Hair follicular keratinocyte (primary cell): ENCODE measurements at places on chromosomes 1 and 21. TPM values are rescaled to one million over a fixed set of nuclear protein-coding genes. Genes with fewer than 3 reads are reported as not detected.

PADI4 gene
- not detected in 2 replicates for total RNA-seq

SPATA45 gene
- total RNA-seq = not detected in 2 replicates

LRIG2 gene
- total RNA-seq = 3.9 and 5.3 TPM in 2 replicates

CRYAA gene
- total RNA-seq = not detected in 2 replicates

PARK7 gene
- total RNA-seq = 287 and 365 TPM in 2 replicates

TCHH gene
- total RNA-seq = 0.04 TPM in 1 of 2 replicates, not detected in the other

TRIM17 gene
- total RNA-seq = 1.4 TPM in 1 of 2 replicates, not detected in the other

GJB4 gene
- total RNA-seq = 5.5 and 17.0 TPM in 2 replicates

RNF186 gene
- not detected in 2 replicates for total RNA-seq

TCHHL1 gene
- total RNA-seq = 0.08 TPM in 1 of 2 replicates, not detected in the other

FAM167B gene
- not detected in 2 replicates for total RNA-seq

MYBPH gene
- not detected in 2 replicates for total RNA-seq

B3GALNT2 gene
- total RNA-seq = 33.7 and 34.6 TPM in 2 replicates

KCNA3 gene
- total RNA-seq = not detected in 2 replicates

IL20 gene
- total RNA-seq = 5.0 and 13.7 TPM in 2 replicates

CELSR2 gene
- 7.8 and 16.9 TPM in 2 replicates for total RNA-seq

OR2M2 gene
- total RNA-seq = not detected in 2 replicates

NFASC gene
- 1.4 and 1.6 TPM in 2 replicates for total RNA-seq

RXRG gene
- total RNA-seq = not detected in 2 replicates

ST7L gene
- total RNA-seq = 9.7 and 10.6 TPM in 2 replicates

CSF1 gene
- total RNA-seq = 4.7 and 6.6 TPM in 2 replicates

CR1L gene
- not detected in 2 replicates for total RNA-seq

C1orf94 gene
- not detected in 2 replicates for total RNA-seq

CD1D gene
- 9.1 and 9.4 TPM in 2 replicates for total RNA-seq

IL12RB2 gene
- total RNA-seq = 1.1 and 5.5 TPM in 2 replicates

CAMK1G gene
- total RNA-seq = not detected in 2 replicates

IL24 gene
- total RNA-seq = 12.4 and 14.1 TPM in 2 replicates

CELA2B gene
- total RNA-seq = not detected in 2 replicates

WDR64 gene
- total RNA-seq = not detected in 2 replicates

PALMD gene
- 4.1 and 5.4 TPM in 2 replicates for total RNA-seq

VANGL1 gene
- total RNA-seq = 15.6 and 18.0 TPM in 2 replicates

SYT14 gene
- total RNA-seq = 0.04 and 0.94 TPM in 2 replicates

TLCD4 gene
- total RNA-seq = 0.08 TPM in 1 of 2 replicates, not detected in the other

ITLN2 gene
- not detected in 2 replicates for total RNA-seq

C1orf74 gene
- 6.0 and 11.0 TPM in 2 replicates for total RNA-seq

ODF2L gene
- 14.5 and 16.0 TPM in 2 replicates for total RNA-seq

CD164L2 gene
- 0.65 and 1.6 TPM in 2 replicates for total RNA-seq
